ENCODE measurements at places on chromosomes 5 and 9.

- no peak for DNase-seq
Measured at GRCh38 chr5:159333545-159333925, 3.2 kb upstream of the IL12B start.

- DNase-seq = no peak
Measured at GRCh38 chr9:135078361-135078821, 9.1 kb upstream of the OLFM1 start.

GRCh38 chr9:77158772-77159513 is 18.4 kb upstream of the VPS13A start:
- no peak for DNase-seq

DNA sequence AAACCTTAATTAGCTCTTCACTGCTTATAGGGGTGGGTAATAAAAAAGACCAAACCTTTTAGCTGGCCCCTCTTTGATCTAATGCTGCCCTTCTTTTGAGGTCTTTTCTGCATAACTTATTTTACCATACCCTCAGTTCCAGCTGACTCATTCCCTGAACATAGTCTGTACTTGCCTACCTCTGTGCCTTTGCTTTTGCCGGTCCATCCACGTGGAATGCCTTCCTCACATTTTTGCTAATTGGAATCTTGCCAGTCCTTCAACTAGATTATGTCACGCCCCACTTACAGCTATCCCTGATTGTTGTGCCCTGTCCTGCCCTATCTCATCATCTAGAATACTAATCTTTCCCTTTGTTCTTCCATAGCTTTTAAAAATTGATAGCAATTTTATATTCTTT is 44.2 kb downstream of the FAF2 start:
- no peak for DNase-seq

DNA sequence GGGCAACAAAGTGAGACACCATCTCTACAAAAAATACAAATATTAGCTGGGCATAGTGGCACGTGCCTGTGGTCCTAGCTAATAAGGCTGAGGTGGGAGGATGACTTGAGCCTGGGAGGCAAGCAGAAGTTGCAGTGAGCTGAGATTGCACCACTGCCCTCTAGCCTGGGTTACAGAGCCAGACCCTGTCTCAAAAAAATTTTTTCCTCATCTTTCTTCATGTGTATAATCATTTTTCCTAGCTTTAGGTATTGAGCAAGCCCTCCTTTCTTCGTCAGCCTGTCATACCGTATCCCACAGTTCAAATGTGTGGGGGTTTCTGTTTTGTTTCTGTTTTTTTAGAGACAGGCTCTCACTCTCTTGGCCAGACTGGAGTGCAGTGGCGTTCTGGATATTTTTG is 41.3 kb downstream of the EHMT1 start:
- DNase-seq = no peak

DNA sequence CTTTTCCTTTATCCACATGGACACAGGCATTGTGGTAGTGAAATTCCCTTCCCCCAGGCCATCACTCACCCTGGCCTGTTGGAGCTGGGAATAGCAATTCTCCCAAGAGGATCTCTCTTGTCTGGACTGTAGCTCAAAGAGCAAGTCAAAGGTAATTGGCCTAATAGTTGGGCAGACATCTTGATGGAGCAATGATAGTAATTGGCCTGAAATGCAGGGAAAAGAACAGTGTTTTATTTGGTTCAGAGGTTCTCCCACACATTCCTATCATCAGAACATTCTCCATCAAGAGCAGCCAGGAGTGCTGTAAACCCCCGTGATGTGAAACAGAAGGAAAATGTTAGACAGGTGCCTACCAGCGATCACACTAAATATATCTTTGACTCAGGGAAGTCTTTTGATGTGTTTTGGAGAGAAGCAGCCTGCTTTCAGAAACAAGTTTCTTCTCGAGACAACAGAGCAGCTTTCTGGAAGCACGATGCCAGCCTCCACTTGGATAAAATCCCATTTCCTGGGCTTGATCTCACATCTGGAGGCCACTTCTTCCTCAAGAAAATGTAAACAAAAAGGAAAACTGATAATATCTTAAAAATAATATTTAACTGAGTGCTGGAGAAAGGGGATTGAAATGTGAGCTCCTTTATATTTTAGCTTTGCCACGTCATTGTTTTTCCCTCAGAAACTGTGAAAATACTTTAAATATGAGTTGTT is 198.1 kb upstream of the WWC1 start:
- no peak for DNase-seq

DNA sequence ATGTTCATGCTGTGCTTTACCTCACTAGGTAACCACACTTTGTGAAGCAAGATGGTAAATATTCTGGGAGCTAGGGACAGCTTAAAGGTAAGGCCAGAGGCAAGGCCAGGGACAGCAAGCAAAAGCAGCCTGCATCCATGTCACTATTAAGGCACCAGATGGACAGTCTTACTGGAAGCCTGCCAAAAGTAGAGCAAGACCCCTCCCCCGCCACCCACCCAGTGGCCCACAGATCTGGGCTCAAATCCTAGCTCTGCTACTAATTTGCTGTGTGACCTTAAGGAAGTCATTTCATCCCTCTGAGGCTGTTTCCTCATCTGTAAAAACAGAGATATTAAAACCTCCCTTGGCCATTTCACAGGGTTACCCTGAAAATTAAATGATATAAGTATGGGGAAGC is 13.2 kb upstream of the ERMP1 start:
- no peak for DNase-seq

- DNase-seq = no peak
Measured at GRCh38 chr5:117680426-117680825, 1105.8 kb upstream of the SEMA6A start.
